ENCODE measurements at places on chromosomes 12 and 14.

DNA sequence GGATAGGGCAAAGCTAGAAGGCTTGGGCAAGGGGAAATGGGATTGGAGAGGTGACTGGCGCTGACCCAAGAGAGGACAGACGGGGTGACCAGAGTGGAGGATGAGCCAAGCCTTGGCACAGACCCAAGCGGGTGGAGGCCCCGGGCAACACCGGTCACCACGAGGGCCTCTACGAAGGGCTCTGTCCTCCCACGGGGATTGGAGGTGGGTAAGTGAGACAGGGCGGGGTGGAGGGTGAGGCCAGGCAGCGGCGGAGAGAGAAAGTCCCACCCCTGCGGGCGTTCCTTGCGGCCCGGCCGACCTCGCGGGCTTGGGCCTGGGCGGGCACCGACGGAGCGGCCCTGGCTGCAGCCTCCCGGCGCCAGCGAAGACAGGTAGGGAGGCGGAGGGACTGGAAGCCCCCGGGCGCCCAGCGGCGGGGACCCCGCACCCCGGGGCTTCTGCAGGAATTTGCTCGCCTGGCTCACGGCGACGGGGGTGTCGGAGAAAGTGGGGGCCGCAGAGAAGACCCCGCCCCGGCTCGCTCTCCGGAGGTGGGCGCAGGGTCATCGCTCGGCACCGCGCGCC, at the start of gene PAPLN:
TSS of gene PAPLN (plus strand) at position 288 of the 567 bp plus-strand sequence. CDS start 2,273 bp downstream, outside the sequence.
- peaks cover 11% of the 10 kb centered on the region for H3K4me1 ChIP-seq
- peaks cover 22% of the 10 kb centered on the region for H3K27me3 ChIP-seq
- peak within 1 kb of the TSS; percentile 32 for H3K4me3 ChIP-seq
- peak; percentile 65 for DNase-seq
- H3K36me3 ChIP-seq, result no peaks in the 10 kb centered on the region

GRCh38 chr14:71366861-71367260, 459.6 kb downstream of the PCNX1 start:
- H3K27ac ChIP-seq, result no peak overlapping the region
- DNase-seq, result no peak
- H3K36me3 ChIP-seq, result no peaks in the 10 kb centered on the region
- no peaks in the 10 kb centered on the region for H3K27me3 ChIP-seq
- H3K4me3 ChIP-seq, result no peak overlapping the region

DNA sequence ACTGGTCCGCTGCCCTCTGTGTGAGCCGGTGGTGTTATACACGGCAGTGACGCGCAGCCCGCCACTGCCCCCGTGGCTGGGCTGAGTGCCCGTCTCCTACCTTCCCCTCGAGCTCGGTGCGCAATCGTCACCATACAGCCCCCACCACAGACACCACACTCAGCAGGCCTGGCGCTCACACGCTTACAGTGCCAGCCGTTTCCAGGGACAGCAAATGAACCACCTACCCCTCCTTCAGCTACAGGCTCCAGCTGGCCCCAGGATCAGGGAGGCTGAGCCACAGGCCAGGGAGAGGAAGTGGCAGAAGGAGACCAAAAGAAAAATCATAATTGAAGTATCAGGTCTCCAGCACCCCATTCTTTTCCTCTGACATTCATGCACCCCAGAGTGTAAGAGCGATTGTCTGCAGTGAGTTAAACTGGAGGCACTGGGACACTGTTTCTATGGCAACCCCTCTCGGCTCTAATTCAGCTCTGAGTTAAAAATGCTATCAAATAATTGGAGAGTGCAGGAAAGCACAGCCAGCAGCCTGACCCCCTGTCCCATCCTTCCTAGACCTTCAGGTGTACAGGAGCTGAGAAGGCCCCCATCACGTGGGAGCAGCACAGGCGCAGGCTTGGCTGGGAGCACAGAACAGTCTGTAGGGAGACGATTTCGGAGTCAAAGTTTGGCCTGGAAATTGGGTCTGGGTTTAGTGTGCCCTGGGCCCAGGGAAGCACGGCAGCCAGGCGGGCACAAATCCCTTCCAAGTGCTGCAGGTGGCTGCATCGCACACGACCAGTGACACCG, 18.0 kb downstream of the LRTM2 start:
- no peak overlapping the region for H3K27ac ChIP-seq
- no peak overlapping the region for H3K4me3 ChIP-seq
- no peak for DNase-seq
- H3K27me3 ChIP-seq, result no peaks in the 10 kb centered on the region
- H3K4me1 ChIP-seq, result no peaks in the 10 kb centered on the region

- no peaks in the 10 kb centered on the region for H3K27me3 ChIP-seq
- DNase-seq, result no peak
- no peak overlapping the region for H3K4me3 ChIP-seq
- H3K27ac ChIP-seq, result no peak overlapping the region
These were observed 4.2 kb downstream of the SERPINA10 start for GRCh38 chr14:94288610-94289465.

GRCh38 chr12:50326590-50327284, 43.4 kb upstream of the LIMA1 start:
- H3K4me3 ChIP-seq, result no peak overlapping the region
- no peaks in the 10 kb centered on the region for H3K4me1 ChIP-seq
- H3K36me3 ChIP-seq, result no peaks in the 10 kb centered on the region
- H3K27me3 ChIP-seq, result no peaks in the 10 kb centered on the region

DNA sequence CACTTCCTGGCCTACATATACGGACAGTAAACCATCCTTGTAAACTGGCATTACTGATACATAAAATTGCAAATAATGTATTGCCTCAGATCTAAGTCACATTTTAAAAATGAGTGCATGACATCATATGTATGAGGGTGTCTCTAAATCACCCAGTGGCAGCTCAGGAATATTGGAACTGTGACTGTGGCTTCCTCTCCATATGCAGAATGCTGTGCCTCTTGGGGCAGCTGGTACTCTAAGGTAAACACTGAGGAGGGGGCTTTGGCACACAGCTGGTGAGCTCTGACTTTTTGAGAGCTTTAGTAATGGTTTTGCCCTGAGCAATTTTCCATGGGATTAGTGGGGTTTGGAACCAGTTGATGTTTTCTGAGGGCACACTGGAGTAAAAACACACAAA, 263.7 kb downstream of the BMP4 start:
- no peaks in the 10 kb centered on the region for H3K36me3 ChIP-seq
- no peaks in the 10 kb centered on the region for H3K27me3 ChIP-seq
- no peak overlapping the region for H3K27ac ChIP-seq
- H3K4me3 ChIP-seq, result no peak overlapping the region
- DNase-seq, result no peak
- H3K4me1 ChIP-seq, result no peaks in the 10 kb centered on the region

DNA sequence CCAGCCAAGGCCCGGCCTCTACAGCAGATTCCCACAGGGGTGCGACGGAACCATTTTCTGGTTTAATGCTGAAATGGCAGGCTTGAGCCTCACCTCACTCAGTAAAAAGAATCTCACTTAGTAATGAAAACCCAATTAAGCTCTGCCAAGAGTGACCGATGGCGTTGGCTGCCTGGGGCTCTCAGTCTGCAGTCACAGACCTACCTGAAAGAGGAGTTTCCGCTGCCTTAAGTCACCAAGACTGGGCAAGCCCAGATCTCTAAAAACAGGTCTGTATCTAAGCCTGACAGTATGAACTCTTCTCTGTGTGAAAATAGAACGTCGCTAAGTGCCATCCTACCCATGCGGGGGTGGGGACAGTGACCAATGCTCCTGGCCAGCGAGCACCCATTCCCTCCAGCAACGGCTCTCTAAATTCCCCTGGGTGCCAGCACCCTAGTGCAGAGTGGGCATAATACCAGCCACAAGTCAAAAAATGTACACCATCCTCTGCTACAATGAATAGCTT, 107.3 kb downstream of the FOXN3 start:
- no peaks in the 10 kb centered on the region for H3K4me1 ChIP-seq
- H3K4me3 ChIP-seq, result no peak overlapping the region
- DNase-seq, result no peak
- H3K27me3 ChIP-seq, result no peaks in the 10 kb centered on the region
- H3K27ac ChIP-seq, result no peak overlapping the region

- H3K4me3 ChIP-seq, result no peak overlapping the region
- H3K27ac ChIP-seq, result no peak overlapping the region
- DNase-seq, result no peak
- H3K4me1 ChIP-seq, result no peaks in the 10 kb centered on the region
These were observed 92.3 kb upstream of the LMNTD1 start for GRCh38 chr12:25645427-25645826.
